Kidney capillary endothelial cell (primary cell): ENCODE measurements at places on chromosomes 1 and 21.

GRCh38 chr1:9417695-9418094 is 121.6 kb upstream of the SLC25A33 start:
- no peak for DNase-seq

GRCh38 chr1:150566589-150567340 is 12.6 kb downstream of the MCL1 start:
- DNase-seq, result no peak

DNA sequence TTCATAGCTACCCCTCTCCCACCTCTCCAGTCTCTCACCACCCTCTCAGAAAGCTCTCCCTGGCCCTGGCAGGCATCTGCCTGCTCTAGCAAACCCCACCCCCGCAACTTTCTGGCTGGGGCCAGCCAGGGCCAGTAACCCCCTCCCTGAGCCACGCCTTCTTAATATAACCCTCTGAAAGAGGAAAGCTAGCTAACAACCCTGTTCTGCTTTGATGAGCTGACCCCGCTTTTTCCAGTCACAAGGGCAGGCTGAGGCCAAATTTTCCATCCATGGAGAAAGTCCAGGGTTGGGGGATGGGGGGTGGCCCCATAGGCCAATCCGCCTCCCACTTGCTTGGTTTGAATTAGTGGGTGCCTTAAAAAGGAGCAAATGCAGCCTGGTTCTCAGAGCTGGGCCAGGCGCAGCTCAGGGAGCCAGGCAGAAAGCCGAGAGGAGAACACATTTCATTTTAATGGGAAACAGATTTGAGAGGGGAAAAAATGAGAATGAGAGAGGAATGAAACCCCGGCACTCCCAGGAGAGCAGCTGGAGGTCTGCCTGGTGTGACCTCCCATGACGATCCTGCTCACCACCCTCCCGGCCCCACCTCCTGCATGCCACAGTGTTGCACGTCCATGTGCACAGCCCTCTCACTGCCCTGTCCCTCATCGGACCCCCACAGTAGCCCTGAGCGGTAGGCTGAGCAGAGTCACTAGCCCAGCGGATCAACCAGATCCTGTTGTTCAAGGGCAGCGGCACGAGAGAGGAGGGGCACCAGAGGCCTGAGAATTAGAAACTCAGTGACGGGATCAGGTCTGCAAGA is 62.3 kb downstream of the OPTC start:
- DNase-seq, result no peak

- DNase-seq, result peak; percentile 92
Measured at GRCh38 chr1:205543351-205544301, 39.2 kb downstream of the CDK18 start.

GRCh38 chr1:40583980-40584379 is 52.5 kb downstream of the ZNF684 start:
- no peak for DNase-seq

- no peak for DNase-seq
Measured at GRCh38 chr1:87684713-87685205, 356.1 kb downstream of the LMO4 start.
